Body of pancreas (tissue), 4 donors: ENCODE measurements at places on chromosomes 4 and X. TPM values are rescaled to one million over a fixed set of nuclear protein-coding genes. Genes with fewer than 3 reads are reported as not detected.

GRCh38 chr4:51885363-51885762, 42.4 kb downstream of the DCUN1D4 start:
- no peaks in the 10 kb centered on the region for H3K27me3 ChIP-seq
- H3K4me1 ChIP-seq, result no peaks in the 10 kb centered on the region
- no peak overlapping the region for H3K4me3 ChIP-seq

PTPN13 gene
- 9.1 TPM for total RNA-seq

DNA sequence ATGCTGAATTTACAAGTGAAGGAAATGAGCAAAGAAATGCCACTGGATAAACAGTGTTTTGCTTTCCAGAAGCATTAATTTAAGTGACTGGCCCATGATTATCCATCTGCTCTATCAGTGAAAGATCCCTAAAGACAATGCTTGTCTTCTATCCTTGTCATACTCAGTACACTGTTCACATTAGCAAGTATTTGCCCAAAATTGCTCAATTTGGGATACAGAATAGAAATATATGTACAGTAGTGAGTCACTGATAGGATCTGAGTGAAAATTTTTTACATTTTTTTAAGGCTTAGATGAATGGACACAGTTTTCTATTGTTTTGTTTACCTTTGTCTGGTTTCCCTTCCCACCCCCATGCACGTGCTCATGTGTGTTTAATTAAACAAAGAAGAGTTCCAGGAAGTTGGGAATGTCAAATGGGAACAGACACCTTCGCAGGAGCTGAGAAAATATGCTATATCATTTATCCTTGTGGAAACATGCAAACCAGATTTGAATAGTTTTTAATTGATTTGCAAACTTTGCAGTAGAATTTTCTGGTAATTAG, 656.3 kb downstream of the RPA4 start:
- H3K4me3 ChIP-seq, result no peak overlapping the region
- no peak overlapping the region for H3K27ac ChIP-seq
- H3K36me3 ChIP-seq, result no peaks in the 10 kb centered on the region
- no peaks in the 10 kb centered on the region for H3K27me3 ChIP-seq
- no peaks in the 10 kb centered on the region for H3K4me1 ChIP-seq

MAGEB2 gene
- total RNA-seq, result not detected

GRCh38 chrX:28988246-28988645, 401.0 kb downstream of the IL1RAPL1 start:
- no peaks in the 10 kb centered on the region for H3K27me3 ChIP-seq
- no peaks in the 10 kb centered on the region for H3K4me1 ChIP-seq
- DNase-seq, result peak; percentile 11
- no peak overlapping the region for H3K4me3 ChIP-seq
- no peaks in the 10 kb centered on the region for H3K36me3 ChIP-seq

PROM1 gene
- total RNA-seq, result 23.7 TPM

GRCh38 chrX:112849016-112849415, 8.4 kb upstream of the AMOT start:
- H3K36me3 ChIP-seq, result no peaks in the 10 kb centered on the region
- H3K4me1 ChIP-seq, result no peaks in the 10 kb centered on the region
- DNase-seq, result no peak
- no peak overlapping the region for H3K4me3 ChIP-seq
- H3K27ac ChIP-seq, result no peak overlapping the region

- no peak overlapping the region for H3K4me3 ChIP-seq
- H3K27me3 ChIP-seq, result no peaks in the 10 kb centered on the region
- DNase-seq, result peak; percentile 67
- no peaks in the 10 kb centered on the region for H3K36me3 ChIP-seq
- peak overlapping the region; percentile 84 for H3K27ac ChIP-seq
Observed at GRCh38 chr4:184347251-184348239, 126.8 kb downstream of the IRF2 start.

PNCK gene
- not detected for total RNA-seq

STX18 gene
- total RNA-seq, result 13.5 TPM

GRCh38 chrX:129981200-129981553, 1.3 kb upstream of the BCORL1 start:
- peaks cover 5% of the 10 kb centered on the region for H3K4me1 ChIP-seq
- peak overlapping the region; percentile 36 for H3K4me3 ChIP-seq
- H3K27ac ChIP-seq, result peak overlapping the region; percentile 70
- DNase-seq, result no peak
- H3K27me3 ChIP-seq, result no peaks in the 10 kb centered on the region

CYLC1 gene
- total RNA-seq, result not detected
